MG63 (cell line): ENCODE measurements at places on chromosomes 11 and 22.

- DNase-seq: no peak
These were observed 1.5 kb downstream of the DDX10 start for GRCh38 chr11:108666373-108666772.

DNA sequence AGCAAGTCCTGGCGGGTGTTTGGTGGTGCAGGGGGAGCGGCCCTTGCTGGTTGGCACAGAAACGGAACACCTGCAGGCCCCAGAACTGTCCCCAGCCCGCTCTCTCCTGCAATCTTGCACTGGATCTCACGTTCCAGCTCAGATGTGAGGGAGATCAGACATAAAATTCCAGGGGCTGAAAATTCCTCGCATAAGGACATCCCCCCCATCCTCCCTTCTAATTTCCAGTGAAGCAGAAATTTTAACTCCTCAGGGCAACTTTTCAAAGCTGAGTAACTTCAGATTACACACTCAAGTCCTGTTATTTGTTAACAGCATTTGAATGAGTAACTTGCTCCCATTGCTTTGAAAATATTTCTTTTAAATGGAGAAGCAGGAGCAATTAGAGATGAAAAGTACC is 40.3 kb upstream of the RASSF10 start:
- no peak for DNase-seq

GRCh38 chr11:5596607-5597201 is at the start of gene TRIM6:
TRIM6 (plus strand) TSS chr11:5596637; CDS start chr11:5596898, 261 bp downstream.
- DNase-seq: peak; percentile 71

- DNase-seq: no peak
These were observed 1221.7 kb downstream of the BRD1 start for GRCh38 chr22:48605856-48606481.

DNA sequence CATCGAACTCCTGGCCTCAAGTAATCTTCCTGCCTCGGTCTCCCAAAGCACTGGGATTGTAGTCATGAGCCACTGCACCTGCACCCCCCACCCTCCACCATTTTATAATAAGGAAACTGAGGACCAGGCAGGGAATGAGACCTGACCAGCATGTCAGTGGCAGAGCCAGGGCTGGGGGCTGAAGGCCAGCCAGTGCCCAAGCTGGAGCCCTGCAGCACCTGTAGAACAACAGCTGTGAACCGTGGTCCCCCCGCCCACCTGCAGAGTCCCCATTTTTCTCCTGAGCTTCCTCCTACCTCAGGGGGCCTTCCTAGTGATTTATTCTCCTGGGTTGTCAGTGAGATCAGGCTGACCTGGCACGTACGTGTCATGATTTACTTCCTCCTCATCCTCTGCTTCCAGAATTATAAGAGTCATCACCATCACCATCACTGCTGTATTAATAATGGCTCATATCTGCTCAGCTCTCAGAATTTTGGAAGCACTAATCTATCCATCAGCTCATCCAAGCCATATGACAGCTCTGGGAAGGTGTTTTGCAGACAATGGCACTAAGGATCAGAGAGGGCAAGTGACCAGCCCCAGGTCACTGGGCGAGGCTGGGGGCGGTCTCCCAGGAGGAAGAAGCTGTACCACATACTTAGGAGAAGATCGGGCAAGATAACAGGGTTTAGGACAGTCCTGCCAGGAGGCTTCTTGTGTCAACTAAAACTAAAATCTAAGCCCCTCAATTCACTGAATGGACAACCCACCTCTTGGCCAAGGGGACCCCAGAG is 5.5 kb upstream of the SLCO2B1 start:
- DNase-seq: no peak

DNA sequence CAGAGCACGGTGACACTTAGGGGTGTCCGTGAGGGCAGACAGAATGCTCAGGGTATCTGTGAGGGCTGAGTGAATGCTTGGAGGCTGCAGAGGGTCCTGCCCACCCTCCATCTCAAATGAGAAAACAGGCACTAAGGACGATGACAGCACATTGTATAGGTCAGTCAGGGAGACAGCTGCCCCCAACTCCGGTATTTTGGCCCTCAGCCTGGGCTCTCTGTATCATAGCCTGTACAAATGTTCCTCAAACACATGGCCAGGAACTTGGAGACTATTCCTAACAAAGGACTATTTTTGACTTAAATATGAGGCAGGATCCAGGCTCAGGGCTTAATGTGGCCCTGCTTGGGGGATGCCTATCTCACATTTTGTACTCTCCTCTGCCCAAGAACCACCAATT is 145.4 kb downstream of the OPCML start:
- no peak for DNase-seq

DNA sequence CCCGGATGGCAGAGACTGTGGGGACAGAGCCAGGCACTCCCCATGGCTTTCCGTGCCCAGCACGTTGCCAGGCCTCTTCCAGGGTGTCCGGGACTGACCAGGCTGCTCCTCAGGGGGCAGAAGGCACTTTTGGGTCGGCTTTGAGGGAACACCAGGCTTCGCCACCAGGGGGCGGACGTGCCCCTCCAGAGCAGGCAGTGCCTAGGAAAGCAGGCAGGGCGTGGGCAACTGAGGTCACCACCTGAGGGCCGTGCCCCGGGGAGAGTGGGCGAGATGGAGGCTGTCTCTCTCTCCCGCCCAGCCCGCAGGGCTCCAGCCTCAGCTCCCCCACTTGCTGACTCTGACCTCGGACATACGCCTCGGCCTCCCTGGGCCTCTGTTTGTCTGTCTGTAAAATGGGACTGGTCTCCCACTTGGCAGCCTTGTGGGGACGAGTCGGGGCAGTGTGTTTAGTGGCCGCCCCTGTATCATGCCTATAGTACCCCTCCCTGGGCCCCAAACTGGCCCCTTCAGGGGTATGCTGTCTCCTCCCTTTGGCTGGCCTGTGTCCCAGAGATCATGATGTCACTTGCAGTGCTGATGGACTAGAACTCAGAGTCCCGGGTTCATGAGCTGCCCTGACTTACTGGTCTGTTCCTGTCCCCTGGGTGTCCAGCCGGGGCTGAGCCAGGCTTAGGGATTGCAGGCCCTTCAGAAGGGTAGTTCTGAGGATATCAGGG is 4.4 kb upstream of the PRR5 start:
- DNase-seq: peak; percentile 84

DNA sequence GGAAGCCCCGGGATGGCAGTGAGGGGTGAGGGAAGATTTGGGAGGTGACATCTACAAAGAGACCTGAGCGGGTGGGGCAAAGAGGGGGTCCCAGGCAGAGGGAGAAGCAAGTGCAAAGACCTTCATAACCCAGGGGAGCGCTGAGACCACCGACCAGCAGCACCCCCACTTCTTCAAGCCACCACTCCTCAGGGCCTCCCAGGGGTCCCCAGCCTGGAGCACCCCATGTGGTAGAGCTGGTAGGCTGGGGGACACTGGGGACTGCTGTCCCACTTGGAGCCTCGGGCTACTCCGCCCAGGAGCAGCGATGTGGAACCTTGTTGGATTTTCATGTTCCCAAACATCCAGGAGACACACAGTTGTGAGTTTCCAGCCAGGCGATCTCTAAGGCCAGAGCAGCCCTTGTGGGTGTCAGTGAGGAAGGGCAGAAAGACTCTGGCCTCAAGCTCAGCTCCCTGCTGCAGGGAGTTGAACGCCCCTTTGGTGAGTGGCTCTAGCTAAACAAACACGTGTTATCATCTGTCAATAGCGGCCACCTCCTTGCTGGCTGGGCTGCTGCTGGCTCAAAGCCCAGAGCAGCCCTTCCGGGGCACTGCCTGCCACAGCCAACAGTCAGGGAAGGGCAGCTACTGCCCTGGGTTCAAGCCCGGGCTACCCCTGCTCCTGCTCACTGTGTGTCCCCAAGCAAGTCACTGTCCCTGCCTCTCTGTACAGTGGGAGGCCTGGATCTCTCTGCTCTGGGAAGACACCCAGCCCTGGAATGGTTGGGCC is 25.7 kb upstream of the CHKA start:
- DNase-seq: peak; percentile 64

DNA sequence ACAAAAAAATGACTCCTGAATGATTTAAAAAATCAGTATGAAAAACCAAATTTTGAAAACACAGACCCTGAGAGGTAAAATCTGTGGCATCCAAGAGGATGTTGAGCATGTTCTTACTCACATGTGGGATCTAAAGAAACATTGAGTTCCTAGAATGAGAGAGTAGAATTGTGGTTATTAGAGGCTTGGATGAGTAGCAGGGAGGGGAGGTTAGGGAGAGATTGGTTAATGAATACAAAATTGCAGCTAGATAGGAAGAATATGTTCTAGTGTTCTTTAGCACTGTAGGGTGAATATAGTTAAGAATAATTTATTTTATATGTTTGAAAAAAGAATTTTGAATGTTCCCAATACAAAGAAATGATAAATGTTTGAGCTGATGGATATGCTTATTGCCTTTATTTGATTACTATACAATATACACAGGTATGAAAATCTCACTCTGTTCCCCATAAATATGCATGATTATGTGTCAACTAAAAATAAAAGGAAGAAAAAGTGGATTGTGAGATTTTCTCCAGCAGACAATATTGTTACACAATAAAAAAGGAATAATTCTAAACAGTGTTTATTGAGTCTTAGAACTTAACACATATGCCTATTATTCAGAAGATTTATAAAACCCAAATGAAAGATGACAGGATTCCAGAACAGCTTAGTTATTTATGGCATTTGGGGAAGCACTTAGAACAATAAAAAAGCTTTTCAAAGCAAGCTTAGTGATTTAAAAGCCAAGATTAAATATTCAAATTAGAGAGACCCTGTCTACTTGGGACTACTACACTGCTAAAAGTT is 28.7 kb downstream of the MS4A2 start:
- DNase-seq: no peak

- DNase-seq: peak; percentile 77
These were observed 74.0 kb downstream of the ADAMTS15 start for GRCh38 chr11:130522284-130522961.

DNA sequence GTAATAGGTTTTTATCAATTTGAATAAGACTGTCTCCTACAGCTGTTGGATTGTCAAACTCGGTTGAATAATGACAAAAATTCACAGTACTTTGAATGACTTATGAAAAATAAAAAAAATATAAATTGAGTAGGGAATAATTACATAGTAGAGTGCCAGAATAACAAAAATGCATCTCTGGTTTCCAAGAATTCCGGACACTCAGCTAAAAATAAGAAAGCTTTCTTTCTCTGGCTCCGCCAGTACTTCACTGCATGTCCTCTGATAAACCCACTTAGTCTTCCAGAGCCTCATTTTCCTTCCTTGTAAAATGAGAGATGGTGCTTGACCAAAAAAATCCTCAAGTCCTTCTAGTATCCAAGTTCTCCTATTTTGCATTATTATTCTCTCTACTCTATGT is 374.6 kb upstream of the LUZP2 start:
- DNase-seq: no peak

DNA sequence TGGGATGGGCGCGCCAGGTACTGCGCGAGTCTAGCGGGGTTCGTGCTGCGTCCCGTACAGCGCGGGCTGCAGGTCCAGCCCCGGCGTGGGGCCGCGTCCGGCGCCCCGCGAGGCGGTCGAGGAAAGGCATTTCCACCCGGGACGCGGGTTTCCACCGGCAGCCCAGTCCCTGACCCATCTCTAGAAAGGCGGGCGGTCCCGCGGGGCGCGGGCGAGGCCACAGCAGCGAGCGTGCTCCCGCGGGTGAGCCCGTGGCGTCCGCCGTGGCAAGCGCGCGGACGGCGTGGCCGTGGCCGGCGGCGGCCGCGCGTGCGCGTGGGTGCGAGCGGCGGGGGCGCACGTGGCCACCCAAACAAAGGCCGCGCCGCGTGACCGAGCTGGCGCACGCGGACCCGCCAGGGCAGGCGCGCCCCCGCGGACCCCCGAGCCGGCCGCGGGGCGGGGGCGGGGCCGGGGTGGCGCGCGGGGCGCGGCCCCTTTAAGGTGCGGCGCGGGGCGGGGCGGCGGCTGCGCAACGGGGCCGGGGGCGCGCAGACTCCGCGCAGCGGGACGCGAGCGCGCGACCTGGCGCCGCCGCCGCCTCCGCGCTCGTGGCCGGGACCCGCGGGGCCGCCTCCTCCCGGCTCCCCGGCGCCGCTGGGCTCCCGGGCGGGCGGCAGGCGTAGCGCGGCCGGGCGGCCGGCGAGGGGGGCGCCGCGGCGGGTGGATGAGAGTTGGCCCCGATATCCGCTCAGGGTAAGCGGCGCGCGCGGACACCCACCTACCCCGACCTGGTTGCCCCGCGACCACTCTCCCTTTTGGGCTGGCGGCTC is 39.3 kb upstream of the CELSR1 start:
- DNase-seq: peak; percentile 55
